ENCODE measurements at places on chromosomes 7 and 10.

DNA sequence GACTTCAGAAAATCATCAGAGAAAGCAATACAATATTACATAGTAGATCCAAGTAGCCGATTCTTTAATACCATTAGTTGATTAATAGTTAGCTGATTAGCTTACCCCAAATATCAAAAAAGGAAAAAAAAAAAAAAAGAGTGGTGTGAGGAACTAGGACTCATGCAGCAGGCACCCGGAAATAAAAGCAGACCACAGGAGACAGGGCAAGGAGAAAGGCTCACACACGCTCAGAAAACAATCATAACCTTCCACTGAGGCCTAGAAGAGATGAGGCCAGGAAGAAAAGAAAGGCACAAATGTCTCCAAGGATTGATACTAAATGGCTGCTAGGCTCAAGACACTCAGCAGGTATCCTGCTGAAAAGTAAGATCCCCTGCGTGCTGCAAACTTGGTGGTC, 25.9 kb downstream of the TRDMT1 start:
- no peak for DNase-seq

GRCh38 chr7:127692200-127692599, 40.2 kb downstream of the SND1 start:
- DNase-seq, result no peak

GRCh38 chr7:108227366-108227765, 97.2 kb upstream of the LAMB4 start:
- DNase-seq, result no peak

- no peak for DNase-seq
Measured at GRCh38 chr7:114534953-114535352, 120.3 kb downstream of the FOXP2 start.

- DNase-seq, result no peak
Measured at GRCh38 chr7:145009876-145010275, 174.0 kb upstream of the TPK1 start.

DNA sequence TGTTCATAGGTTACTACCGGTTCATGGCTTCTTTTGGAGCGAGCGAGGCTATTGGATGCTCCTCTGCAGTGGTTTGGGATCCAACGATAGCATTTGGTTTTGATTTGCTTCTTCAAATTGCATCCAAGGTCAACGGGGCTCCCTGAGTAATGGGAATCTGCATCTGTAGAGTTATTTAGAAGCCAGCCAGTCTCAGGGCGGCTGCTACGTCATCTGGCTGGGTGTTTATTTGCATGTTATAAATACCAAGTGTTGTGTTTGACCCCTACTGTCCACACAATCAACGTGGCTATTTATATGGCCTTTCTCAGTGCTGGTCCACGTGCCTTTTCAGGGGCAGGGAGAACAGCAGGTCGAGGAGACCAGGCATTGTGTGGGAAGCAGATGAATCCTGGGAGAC, 137.7 kb downstream of the PRPF18 start:
- DNase-seq, result no peak
